ENCODE measurements at places on chromosomes 11 and 22.

- peak; percentile 84 for DNase-seq
Measured at GRCh38 chr22:36977401-36977861, 41.8 kb downstream of the TST start.

GRCh38 chr22:34105461-34106062 is 185.3 kb upstream of the LARGE1 start:
- peak; percentile 79 for DNase-seq

GRCh38 chr11:120563703-120564572 is 52.4 kb downstream of the GRIK4 start:
- peak; percentile 88 for DNase-seq

DNA sequence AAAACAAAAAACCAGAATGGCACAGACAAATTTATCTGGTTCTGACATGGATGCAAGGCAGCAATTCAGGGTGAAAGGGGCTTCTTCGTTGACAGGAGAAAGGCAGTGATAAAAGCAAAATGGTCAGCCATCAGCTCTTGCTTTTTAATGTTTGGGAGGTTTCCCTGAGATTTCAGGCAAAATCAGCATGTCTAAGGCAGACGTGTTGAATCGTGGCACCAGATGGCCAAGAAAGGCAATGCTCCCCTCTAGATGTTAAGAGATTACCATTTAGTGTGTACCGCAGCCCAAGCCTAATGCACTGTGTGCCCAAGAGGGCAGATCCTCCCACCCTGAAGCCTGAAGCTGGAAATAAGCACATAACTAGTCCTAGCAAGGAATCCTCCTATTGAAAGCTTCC is 88.8 kb upstream of the GALNT18 start:
- no peak for DNase-seq

DNA sequence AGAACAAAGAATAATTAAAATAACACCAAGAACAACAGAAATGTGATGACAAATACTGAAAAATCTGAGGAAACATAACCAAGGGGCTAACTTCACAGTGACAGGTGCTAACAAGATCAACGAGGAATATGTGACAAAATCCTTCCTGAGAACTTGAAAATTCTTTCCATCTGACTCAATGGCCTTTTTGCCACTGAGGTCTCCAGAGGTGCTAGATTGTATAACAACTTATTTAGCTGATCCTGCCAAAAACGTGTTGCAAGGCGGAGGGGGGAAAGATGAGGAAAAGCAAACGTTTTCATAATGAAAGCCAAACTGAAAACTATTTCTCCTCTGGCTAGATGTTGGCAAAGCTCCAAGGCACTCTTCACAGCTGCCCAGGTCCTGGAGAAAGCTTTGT is 364.5 kb downstream of the NTM start:
- no peak for DNase-seq

- DNase-seq: no peak
Measured at GRCh38 chr11:83785942-83786341, 499.8 kb upstream of the CCDC90B start.

GRCh38 chr22:17155941-17156340 is 3.1 kb downstream of the HDHD5 start:
- DNase-seq: no peak

- peak; percentile 54 for DNase-seq
Measured at GRCh38 chr22:32389685-32390084, 22.4 kb downstream of the RTCB start.

GRCh38 chr11:27040302-27041115 is at the start of gene BBOX1:
TSS of gene BBOX1 (plus strand) at chr11:27040815. CDS start at chr11:27055431, 14,616 bp downstream.
- DNase-seq: no peak

- no peak for DNase-seq
Measured at GRCh38 chr11:3914805-3915204, 59.3 kb downstream of the STIM1 start.

GRCh38 chr11:70297341-70297740 is 26.9 kb downstream of the PPFIA1 start:
- no peak for DNase-seq

DNA sequence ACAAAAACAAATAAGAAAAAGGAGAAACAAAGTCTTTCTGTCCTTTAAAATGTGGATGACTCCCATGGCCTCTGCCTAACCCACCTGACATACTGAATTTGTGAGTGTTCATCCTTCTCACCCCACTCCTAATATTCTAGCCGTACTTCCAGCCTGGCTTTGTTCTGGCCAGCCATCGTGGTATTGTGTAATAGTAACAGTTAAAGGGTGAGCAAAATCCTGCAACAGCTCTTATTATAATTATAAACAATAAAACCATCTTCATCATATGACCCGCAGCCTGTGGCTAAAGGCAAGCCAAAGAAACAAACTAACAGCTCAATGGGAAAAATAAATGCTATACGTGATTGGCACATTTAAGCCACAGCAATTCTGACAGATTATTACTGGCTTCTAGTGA is 721.6 kb upstream of the TENM4 start:
- DNase-seq: no peak

DNA sequence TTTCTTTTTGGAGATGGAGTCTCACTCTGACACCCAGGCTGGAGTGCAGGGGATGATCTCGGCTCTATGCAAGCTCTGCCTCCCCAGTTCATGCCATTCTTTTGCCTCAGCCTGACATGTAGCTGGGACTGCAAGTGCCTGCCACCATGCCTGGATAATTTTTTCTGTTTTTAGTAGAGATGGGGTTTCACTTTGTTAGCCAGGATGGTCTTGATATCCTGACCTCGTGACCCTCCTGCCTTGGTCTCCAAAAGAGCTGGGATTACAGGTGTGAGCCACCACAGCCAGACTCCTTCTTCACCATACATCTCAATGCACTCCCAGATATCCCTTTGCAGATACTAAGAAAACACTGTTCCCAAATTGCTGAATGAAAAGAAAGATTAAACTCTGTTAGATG is 224.3 kb downstream of the OR4A5 start:
- DNase-seq: no peak

GRCh38 chr11:16512899-16513241 is 156.5 kb upstream of the SOX6 start:
- DNase-seq: no peak

DNA sequence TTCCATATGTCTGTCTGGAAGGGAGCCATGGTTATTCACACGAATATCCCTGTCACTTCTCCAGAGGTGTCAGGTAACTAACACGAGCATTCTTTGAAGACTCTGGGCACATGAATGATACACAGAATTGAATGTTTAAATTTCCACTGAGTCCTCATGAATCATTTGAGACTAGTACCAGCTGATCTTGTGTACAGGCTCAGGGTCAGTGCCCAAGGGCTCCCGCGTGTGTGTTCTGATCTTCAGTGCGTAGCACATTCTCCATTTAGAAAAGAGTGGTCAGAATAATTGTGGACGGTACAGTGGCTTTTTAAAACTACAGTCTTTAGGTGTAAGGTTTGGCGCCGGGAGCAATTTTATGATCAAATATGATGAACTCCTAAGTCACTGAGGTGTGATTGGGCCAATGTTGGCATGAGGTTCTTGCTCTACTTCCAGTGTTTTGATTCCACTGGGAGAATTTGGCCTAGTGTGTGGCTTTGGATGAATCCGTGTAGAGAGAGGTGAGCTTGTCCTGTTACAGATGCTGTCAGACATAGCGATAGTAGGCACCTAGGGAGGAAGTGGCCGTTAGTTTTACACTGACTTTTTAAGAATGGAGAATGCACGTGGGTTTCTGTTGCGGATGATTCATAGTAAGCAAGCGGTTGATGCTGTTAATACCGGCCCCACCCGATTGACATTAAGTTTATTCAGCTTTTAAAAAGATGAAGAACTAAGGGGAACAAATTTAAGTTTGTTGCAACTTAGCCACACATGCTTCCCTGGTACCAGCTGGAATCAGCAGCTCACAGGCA is 22.2 kb downstream of the NUP50 start:
- no peak for DNase-seq

DNA sequence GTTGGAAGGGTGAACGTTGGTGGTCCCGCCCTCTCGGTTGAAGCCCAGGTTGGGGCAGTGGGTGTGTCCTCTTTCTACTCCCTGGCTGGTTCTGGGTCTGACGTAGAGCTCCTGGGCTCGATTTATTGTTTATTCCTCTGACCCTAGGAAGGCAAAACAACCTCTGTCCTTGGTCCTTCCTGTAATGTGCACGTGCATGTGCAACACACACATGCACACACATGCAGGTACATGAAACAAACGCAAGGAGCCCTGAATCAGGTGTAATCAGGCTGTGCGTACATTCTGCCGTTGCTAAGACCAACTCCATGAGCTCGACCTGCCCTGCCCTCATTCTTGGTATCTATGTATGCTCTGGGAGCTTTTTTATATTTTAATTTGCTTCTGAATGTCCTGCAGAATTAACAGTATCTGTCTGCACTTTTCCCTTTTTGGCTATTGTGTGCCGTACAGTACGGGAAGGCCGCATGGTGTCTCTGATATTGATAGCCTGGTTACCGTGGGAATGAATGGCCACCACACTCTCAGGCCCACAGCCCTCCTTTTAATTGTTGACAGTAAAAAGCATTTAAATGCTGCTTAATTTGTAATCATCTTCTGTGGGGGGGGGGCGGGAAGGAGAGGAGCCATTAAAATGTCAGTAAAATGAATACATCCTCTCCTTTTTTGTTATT is 66.0 kb upstream of the NNMT start:
- no peak for DNase-seq

- DNase-seq: no peak
Measured at GRCh38 chr22:41856469-41856868, 23.6 kb downstream of the SREBF2 start.

DNA sequence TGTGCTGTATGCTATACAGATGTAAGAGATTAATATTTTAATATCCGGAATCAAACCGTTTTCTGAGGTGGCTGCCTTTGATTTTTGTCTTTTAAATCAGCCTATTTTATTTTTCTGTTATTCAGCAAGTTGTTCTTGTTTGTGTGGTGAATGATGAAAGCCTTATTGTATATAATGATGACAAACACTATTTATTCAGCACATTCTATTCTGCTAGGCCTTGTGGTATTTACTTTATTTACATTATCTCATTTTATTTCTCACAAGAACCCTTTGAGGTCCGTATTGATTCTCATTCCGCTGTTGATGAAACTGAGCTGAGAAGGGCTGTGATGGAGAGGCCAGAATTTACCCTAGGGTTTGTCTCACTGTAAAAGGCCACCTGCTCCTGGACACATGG is 40.5 kb downstream of the KREMEN1 start:
- DNase-seq: no peak

GRCh38 chr11:3115321-3115720 is 49.8 kb downstream of the OSBPL5 start:
- no peak for DNase-seq

GRCh38 chr11:120061036-120061760 is 76.7 kb downstream of the TRIM29 start:
- peak; percentile 28 for DNase-seq

DNA sequence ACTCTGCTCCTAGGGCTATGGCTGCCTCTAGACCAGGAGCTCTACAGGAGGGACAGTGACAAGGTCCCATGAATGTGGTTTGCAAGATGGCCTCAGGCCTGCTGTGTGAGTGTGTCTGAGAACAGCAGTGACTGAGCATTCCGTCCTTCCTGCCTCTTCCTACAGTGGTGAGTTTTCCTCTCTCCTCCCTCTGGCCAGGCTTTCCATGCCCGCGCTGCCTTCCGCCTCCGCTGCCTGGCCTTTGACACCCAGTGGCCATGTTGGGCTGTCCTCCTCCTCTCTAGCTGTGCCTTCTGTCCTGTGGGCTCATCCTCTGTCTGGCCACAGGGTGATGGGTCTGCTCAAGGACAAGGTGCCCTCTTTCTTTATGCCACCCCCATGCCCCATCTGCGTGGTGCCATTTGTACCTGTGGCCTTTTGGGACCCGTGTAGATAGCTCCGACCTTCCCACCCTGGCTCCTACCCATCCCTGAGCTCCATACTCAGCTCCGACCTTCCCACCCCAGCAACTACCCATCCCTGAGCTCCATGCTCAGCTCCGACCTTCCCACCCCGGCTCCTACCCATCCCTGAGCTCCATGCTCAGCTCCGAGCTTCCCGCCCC is 970.4 kb downstream of the BRD1 start:
- DNase-seq: no peak

GRCh38 chr11:13329670-13330356 is 52.2 kb downstream of the BMAL1 start:
- no peak for DNase-seq

DNA sequence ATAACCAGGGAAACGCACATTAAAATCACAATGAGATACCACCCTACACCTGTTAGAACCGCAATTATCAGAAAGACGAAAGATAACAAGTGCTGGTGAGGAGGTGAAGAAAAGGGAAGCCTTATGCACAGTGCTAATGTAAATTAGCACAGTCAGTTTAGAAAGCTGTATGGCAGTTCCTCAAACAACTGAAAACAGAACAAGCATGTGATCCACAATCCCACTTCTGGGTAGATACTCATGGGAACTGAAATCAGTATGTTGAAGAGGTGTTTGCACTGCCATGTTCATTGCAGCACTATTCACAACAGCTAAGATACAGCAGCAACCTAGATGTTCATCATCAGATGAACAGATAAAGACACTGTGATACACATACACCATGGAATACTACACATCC is 75.0 kb upstream of the CCND1 start:
- no peak for DNase-seq

DNA sequence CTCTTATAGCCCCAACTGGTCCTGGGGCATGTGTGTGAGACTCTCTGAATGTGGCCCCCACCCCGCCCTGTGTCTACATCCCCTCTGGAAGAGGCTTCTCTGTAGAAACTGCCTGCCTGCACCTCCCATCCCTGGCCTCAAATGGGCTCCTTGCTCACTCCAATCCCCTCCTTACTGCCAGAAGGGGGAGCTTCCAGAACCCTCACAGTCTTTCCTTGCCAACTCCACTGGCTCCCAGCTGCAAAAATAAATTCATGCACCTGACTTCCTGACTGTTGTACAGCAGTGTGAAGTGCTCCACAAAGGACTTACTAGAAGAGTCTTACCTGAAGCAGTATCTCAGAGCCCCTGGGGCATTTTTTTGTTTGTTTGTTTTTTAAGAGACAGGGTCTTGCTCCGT is 15.2 kb upstream of the SERPIND1 start:
- peak; percentile 14 for DNase-seq

Measured in neural progenitor cell (in vitro differentiated cells).